GM06990 (cell line): ENCODE measurements at places on chromosomes 16 and 17.

DNA sequence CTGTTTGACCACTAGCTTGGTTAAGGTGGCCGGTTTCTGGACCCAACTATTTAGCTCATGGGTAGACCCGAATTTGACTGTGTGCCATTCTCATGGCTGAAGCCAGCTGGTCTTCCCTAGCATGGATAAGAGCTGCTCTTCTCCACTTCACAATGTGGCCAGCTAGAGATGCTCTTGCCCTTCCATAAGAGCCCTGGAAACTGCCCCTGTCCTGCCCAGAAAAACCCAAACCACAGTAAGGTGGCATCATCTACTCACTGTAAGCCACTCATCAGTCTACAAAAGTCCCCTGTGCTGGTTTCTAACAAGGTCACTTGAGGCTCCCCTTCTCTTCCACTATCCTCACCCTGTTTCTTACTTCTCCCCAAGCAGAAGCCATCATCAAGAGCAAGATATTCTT is 165.1 kb downstream of the HS3ST2 start:
- DNase-seq: no peak

DNA sequence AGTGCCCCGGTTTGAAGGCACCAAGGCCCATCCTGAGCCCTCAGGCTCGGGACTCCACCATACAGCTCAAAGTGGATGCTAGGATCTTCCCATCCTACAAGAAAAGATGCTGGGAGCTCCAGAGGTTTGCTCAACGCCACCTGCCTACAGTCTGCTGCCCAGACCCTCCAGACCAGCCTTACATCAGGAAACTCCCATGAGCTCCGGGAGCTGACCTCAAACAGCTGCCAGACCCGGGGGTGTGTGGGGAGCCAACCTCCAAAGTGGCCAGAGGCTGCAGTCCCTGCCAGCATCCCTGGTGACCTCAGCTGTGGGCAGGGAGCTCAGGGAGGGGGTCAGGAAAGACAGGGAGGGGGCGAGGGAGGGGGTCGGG is 43.8 kb downstream of the C16orf82 start:
- no peak for DNase-seq

DNA sequence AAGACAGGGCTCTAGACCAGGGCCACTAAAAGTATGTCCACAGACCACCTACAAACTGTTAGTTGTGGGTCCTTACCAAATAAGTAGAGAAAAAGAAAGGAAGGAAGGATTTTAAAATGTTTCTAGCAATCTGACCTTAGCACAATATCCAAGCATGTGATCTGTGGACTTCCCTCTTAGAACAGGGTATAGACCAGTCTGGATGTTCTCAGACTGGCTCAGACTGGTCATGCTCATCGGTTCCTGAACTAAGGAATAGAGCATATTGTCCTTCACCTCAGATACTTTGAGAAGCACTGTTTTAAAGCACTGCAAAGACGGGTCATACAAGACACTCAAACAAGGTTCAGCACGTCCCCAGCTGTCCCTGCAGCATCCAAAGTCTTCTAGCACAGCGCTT is 25.8 kb downstream of the CUEDC1 start:
- no peak for DNase-seq

DNA sequence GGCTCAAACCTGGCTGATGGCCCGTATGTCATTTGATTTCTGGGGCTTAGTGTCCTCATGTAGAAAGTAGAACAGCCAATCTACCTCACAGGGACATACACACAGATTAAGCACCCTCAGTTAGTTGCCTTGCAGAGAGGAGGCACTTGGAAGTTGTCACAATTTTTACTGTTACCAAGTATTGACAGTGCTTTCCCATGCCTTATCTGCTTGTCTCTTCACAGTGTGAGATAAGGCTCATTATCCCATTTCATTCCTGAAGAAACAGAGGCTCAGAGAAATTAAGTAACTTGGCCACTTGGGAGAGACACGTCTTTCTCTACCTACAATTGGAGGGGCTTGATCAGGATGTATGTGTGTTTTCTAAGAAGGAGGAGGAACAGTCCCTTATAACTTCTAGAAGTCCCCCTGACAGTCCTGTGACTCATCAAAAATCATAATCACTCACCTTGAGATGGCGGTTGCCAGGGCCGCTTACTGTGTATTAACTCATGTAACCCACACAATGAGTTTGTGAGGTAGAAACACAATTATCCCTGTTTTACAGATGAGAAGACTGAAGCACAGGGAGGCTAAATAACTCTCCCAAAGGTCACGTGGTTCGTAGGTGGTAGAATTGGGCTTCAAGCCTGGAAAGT is 56.9 kb upstream of the LHX1 start:
- DNase-seq: no peak

DNA sequence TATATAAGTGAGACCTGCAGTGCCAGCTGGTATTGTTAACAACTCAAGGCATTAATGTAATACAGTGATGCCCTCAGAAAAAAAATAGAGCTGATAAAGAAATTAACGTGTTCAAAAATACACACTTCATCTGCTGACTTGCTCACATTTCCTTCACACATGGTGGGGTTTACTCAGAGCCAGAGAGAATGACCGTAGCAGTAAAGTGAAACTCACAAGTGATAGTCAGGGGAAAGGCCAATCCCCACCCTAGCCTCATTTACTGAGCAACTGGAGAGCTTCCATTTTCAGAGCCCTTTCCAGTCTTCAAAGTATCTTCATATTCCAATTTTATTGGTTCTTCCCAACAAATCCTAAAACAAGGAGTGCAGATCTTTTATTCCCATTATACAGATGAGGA is 74.0 kb upstream of the HLF start:
- DNase-seq: no peak

- no peak for DNase-seq
These were observed 176.8 kb downstream of the CCDC182 start for GRCh38 chr17:57568340-57568739.

DNA sequence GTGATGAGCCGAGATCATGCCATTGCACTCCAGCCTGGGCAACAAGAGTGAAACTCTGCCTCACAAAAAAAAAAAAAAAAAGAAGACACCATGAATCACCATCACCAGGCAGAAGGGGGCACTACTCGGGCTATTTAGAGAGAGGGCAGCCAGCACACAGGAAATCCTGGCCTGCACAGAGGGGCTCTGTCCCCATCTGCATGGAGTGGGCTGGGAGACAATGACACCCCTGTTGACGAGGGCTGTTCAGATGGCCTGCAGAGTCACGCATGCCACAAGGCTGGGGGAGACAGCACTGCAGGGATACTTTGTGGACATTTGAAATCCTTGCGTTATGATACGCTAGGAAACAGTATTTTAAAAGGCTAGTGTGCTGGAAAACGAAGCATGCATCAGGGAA is 48.3 kb downstream of the CUEDC1 start:
- DNase-seq: no peak

DNA sequence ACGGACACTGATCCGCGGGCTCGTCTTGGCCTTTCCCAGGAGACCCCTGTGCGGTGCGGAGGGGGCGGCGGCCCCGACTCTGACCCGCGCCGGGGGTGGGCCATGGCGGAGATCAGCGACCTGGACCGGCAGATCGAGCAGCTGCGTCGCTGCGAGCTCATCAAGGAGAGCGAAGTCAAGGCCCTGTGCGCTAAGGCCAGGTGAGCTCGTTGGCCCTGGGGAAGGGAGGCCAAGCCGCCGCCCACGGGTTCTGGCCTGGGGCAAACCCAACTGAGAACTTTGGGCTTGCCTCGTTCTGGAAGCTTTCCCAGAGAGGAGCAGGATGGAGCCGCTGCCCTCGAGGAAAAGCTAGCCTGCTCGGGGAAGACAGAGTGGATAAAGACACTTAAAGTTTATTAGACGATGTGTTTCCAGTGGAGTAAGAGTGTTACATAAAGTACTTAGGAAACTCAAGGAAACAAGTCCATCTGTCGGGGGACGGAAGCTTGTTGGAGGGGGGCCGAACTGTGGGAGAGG is 540 bp downstream of the PPP4C start:
- no peak for DNase-seq

- DNase-seq: no peak
These were observed 268.3 kb downstream of the ABCC12 start for GRCh38 chr16:47887496-47887895.

DNA sequence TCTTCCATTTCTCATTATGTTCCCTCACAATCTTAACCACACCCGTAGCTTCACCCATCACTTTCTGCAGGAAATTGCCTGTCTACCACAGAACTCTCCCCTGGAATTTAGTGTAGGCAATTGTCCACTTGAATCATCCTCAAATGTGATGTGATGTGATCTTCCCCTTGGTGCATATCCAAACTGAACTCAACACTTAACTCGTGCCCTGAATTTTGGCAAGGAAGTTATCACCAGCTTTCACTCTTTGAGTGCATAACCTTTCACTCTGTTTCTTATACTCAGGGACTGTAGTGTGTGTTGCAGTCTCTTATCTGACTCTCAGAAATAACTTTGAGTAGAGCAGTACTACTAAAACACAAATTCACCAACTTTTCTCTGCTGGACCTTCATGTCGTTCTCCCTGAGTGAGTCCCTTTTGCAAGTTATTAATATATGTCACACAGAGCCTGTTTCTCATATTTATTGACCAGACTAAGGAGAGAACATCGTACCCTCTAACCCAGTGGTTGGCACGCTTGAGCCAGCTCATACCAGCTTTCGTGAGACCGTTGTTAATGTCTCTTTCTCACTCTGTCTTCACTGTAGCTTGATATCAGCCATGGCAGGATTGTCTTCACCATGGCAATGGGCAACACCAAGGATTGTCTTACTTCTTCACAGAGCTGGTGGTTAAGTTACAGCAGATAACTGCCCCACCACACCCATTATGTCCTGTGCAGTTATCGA is 558.9 kb upstream of the HSBP1 start:
- no peak for DNase-seq

GRCh38 chr16:23061669-23062068 is 87.6 kb downstream of the USP31 start:
- DNase-seq: no peak
